Transverse colon (tissue), 4 donors: ENCODE measurements at places on chromosomes 6 and 20. TPM values are rescaled to one million over a fixed set of nuclear protein-coding genes. Genes with fewer than 3 reads are reported as not detected.

GRCh38 chr6:169237496-169238134 lies 16.0 kb downstream of the THBS2 start:
- DNase-seq = no peak

GRCh38 chr6:97401533-97401932 lies 118.5 kb upstream of the MMS22L start:
- DNase-seq = no peak

GRCh38 chr6:154308986-154309385 lies 47.6 kb downstream of the IPCEF1 start:
- no peak for DNase-seq

Gene TRAPPC3L
- total RNA-seq = not detected

Gene CFB
- total RNA-seq = 37.8 TPM

- no peak for DNase-seq
These were observed 6.4 kb downstream of the VNN2 start for GRCh38 chr6:132751306-132751705.

- no peak for DNase-seq
These were observed 4.7 kb upstream of the CCN2 start for GRCh38 chr6:131955876-131956275.

GRCh38 chr6:83183082-83183828 lies 9.8 kb downstream of the PGM3 start:
- DNase-seq = no peak

- DNase-seq = peak; percentile 74
These were observed 34.4 kb upstream of the PTPN1 start for GRCh38 chr20:50475681-50476292.

DNA sequence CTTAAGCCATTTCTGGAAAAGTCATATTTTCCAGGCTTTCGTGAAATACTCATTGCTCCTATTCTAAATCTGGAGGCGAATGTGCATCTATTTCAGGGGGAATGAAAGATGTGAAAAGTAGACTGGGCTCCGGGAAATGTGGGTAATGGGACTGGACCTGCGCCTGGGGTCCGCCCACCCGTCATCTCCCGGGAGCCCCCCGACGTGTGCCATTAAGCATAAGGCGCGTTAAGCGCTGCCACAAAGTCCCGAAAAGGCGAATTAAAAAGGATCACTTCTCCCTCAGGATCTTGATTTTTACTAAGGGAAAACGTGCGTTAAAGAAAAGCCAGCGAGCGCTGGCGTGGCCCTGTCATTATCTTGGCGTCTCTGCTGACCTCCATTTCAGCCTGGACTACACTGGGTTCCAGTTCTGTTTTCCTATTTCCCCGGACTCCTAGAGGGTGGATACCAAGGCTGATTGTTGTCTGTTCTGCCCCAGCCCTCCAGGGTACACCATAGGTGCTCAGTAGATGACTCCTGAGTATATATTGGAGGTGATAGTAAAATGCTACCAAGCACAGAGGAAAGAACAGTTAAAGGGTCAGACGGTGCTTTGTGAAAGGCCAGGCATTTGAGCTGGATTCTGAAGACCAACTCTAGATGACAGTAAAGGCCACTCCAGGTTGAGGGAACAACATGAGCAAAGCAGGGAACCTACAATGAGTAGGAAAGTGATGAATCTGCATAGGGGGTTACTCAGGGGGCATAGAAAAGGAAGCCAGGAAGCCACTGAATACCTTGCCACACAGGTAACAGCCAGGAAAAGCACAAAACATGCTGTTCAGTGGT lies 89.2 kb upstream of the ARID1B start:
- DNase-seq = peak; percentile 35

Gene PRRT1
- total RNA-seq = 2.4 TPM

DNA sequence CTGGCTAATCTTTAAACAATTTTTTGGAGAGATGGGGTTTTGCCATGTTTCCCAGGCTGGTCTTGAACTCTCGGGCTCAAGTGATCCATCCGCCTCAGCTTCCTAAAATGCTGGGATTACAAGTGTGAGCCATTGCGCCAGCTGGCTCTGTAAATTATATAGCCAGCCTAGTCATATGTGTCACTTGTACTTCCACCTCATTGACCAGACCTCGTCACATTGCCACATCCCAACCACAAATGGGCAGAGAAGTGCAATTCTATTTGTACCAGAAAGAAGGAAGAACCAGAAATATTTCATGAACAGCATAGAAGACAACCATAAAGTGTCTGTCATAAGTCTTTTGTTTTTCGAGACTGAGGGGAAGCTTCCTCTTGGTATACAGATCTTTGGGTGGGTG lies 304.9 kb upstream of the RNF24 start:
- no peak for DNase-seq

Gene BTN1A1
- not detected for total RNA-seq

Gene LY6G5C
- 2.2 TPM for total RNA-seq

DNA sequence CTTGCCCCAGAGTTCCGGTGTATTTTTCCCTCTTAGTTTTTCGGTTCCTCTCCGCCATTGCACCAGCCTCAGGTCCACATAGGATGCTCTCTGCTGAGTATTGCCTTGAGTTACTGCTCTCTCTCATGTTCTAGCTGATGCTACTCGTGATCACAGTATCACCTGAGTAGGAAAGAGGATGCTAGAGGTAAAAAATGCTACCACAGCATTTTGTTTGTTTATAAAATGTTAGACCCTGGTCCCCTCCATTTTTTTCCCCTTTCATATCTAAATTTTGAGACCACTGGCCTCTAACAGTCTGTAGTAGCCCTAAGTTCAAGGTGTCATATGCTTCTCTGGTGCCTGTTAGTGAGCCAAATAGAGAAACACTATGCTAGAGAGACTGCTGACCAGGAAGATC lies 175.5 kb downstream of the OR2B2 start:
- no peak for DNase-seq

GRCh38 chr20:10476319-10476724 lies 41.2 kb downstream of the SLX4IP start:
- no peak for DNase-seq

GRCh38 chr6:75758061-75758460 lies 9.0 kb downstream of the MYO6 start:
- no peak for DNase-seq

Gene RAB22A
- 18.0 TPM for total RNA-seq

DNA sequence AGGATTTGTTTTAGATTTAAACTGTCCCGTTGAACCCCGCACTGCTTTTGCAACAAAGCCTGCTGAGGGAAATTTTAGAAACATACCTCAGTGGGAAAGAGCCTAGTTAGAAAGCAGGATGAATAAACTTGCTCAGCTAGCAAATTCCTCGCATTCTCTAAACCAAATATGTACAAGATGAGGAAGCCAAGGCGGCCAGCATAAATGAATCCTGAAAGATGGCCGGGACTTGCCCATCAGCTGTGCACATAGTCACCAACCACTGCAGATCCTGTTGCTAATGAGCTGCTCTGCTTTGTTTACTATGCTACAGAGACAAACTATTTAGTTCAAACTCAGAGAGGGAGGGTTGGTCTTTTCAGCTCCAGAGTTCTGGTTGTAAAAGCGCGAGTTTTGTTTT lies 49.0 kb downstream of the TMEM170B start:
- no peak for DNase-seq

DNA sequence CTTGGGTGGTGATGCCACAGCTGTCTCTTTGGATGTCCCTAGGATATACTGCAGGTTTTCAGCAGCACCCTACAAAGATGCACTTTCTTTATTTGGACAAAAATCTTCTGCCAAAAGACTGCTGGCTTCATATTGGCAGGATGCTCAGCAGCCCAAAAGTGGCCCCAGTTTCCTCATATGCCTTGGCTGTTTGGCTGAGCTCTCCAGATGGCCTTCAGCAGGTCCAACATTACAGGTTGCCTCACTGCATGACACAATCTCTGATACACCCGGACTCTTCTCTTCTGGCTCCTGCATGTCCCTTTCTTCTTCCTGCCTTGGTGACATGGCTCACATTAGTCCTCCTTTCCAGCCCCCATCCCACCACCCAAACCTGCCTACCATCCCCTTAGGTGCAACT lies 323.7 kb upstream of the CDH4 start:
- DNase-seq = no peak

GRCh38 chr6:36337814-36338213 lies 1.1 kb upstream of the BNIP5 start:
- DNase-seq = no peak

DNA sequence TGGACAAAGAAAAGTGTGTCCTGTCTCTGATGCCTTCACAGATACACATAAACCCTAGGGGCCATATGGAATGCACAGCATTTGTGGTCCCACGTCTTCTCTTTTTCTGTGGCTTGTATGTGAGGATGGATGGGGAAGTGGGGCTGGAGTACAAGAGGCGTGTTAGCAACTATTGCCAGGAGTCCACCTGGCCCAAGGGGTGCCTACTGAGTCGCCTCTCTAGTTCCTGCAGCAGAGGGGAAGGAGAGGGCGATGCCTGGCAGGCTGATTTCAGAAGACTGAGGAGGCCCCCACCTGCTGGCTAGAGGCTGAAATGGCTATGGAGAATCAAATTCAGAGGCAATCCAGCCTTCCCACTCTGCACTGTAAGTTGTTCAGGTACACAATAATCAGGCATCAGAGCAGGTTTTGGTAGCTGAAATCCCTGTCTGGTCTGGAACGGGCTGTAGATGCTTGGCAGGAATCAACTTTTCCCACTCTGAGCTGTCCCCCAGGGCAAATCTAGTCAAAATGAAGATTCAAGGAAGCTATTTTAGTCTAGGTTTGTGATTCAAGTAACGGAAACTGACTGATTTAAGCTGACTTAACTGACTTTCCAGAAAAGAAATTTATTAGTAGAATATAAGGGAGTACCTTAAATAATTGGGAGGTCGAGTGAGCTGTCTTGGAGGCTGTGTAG lies 14.9 kb upstream of the PPARD start:
- peak; percentile 76 for DNase-seq

DNA sequence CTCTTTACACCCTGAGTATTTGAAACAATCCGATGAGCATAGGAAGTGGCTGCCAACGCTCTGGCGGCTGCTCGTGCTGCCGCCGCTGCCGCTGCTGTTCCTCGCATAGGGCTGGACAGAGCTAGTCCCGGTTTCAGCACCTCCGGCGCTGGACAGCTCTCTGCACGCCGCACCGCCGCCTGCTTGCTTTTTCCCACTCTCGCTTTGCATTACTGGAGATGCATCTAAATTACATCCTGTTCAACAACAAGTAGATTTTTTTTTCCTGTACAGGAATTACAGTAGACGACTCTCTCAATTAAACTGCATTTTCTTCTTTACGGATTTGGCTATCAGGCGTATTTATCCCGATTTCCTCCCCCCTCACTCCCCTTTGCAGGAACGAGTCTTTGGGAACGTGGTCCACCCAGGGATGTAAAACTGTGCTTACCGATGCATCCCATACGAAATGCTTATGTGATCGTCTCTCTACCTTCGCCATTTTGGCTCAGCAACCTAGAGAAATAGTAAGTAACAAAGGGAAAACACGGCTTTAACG lies 563.8 kb downstream of the LMBRD1 start:
- DNase-seq = peak; percentile 63

Gene LBP
- total RNA-seq = not detected

- no peak for DNase-seq
These were observed 1.7 kb upstream of the MMP24OS start for GRCh38 chr20:35279533-35280174.

DNA sequence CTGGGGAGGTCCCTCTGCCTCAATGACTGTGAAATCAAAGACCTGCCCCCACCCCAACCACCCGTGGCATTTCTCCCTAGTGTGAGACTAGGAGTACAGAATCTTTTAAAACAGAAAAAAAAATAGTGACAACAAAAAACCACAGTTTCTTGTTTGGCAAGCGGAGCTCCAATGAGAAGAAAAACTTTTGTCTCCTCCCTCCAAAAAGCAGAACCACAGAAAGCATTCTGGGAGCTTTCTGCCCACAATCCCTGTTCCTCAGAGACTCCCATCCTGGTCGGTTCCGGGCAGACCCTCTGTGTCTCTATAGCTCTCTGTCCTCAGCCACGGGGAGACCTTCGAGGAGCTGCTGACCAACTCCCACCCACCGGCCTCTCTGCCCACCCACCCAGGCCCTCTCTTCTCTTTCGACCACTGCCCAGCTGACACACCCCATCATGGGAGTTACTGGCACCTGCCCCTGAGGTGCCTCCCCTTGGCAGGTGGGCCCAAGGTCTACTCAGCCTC lies 4.9 kb downstream of the PREX1 start:
- peak; percentile 24 for DNase-seq

DNA sequence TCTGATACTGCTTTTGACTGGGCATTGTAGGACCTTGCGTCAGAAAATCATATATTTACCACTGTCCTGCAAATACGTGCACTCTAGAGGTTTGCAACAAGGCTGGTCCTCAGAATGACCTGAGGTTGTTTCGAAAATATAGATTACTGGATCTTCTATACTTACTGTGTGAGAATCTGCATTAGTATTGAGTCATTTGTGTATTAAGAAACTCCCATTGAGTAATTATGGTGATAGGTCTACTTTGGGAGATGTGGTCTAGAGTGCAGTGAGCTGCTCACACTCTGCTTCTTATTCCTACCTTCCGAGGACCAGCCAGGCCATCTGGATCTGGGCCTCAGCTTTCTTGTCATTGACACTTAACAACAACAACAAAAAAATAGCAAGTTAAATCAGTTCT lies 9.6 kb downstream of the KLHL32 start:
- DNase-seq = no peak

Gene FAM83D
- 29.3 TPM for total RNA-seq

DNA sequence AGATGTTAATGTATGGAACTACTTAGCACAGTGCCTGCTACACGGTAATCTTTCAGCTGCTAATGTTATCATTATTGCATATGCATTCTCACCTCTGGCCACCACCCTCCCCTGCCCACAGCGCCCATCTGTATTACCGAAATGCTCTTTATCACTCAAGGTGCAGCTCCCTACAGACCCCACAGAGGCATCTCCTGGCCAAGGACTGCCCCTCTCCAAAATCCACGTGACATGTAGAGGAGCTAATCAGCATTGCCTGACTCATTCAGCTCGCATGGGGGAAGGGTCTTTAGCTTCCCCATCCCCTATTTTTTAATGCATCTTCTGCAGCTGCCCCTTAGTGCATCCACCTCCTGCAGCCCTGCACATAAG lies 41.8 kb downstream of the SLC22A23 start:
- no peak for DNase-seq

GRCh38 chr6:8392569-8392968 lies 42.8 kb downstream of the SLC35B3 start:
- DNase-seq = peak; percentile 45

DNA sequence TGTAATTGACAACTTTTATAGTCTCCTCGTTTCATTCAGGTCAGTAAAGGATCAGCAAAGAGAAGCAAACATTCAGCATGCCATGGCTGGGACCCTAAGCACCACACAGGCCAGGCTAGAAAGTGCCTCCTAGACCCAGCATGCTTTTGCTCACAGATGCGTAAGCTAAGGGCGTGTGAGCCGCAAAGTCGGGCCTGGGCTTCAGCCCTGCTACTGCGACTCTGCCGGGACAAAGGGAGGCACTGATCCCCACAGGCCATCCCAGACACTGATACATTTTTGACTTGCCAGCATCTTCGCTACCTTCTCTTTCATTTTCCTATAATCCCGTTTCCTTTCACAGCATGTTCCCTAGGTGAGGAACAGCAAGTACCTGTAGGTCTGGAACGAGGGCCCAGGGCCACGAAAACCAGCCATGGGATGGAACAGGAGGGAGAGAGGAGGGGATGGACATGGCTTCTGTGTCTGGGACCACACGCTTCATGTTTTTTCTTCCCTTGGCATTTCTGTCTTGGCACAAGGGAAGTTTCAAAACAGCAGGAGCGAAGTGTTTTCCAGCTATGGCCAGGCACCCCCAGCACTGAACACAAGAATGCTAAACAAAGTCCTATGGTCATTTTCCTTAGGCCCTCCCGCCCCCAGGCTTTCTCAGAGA lies 42.6 kb downstream of the IRF4 start:
- no peak for DNase-seq
